ENCODE measurements at places on chromosomes 2 and 18. TPM values are rescaled to one million over a fixed set of nuclear protein-coding genes. Genes with fewer than 3 reads are reported as not detected.
A peak's percentile ranks its signal among the peaks of the same experiment; 100 is the strongest.

- no peak for DNase-seq
Measured at GRCh38 chr18:79007440-79007839, 27.8 kb downstream of the SALL3 start.

The GCG gene
- not detected for total RNA-seq

The IL1R1 gene
- total RNA-seq = 27.7 TPM

GRCh38 chr2:22136446-22136845 is 1012.7 kb downstream of the TDRD15 start:
- no peak for DNase-seq

The IGFBP5 gene
- total RNA-seq = 191 TPM

DNA sequence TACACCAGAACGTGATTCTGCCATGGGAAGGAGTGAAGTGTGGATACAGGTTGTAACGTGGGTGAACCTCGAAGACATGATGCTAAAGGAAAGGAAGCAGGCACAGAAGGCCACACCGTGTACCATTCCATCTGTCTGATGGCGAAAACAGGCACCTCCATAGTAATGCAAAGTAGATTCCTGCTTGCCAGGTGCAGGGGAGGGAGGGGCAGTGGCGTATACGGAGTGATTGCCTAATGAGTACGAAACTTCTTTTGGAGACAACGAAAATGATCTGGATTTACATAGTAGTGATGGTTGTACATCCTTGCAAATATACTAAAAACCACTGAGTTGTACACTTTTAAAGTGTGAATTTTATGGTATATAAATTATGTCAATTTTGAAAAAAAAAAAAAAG is 106.7 kb downstream of the GBX2 start:
- DNase-seq = no peak

GRCh38 chr2:183408562-183408961 is 284.3 kb downstream of the NUP35 start:
- no peak for DNase-seq

- no peak for DNase-seq
Measured at GRCh38 chr2:39679805-39680204, 14.1 kb downstream of the TMEM178A start.

- DNase-seq = no peak
Measured at GRCh38 chr2:176187899-176188773, at the start of gene HOXD1. HOXD1 (plus strand) TSS chr2:176188668; CDS start chr2:176188802, 134 bp downstream.

GRCh38 chr2:70685771-70686171 is 82.2 kb downstream of the ADD2 start:
- peak; percentile 41 for DNase-seq

GRCh38 chr2:202790676-202791075 is 80.9 kb downstream of the ICA1L start:
- DNase-seq = no peak

DNA sequence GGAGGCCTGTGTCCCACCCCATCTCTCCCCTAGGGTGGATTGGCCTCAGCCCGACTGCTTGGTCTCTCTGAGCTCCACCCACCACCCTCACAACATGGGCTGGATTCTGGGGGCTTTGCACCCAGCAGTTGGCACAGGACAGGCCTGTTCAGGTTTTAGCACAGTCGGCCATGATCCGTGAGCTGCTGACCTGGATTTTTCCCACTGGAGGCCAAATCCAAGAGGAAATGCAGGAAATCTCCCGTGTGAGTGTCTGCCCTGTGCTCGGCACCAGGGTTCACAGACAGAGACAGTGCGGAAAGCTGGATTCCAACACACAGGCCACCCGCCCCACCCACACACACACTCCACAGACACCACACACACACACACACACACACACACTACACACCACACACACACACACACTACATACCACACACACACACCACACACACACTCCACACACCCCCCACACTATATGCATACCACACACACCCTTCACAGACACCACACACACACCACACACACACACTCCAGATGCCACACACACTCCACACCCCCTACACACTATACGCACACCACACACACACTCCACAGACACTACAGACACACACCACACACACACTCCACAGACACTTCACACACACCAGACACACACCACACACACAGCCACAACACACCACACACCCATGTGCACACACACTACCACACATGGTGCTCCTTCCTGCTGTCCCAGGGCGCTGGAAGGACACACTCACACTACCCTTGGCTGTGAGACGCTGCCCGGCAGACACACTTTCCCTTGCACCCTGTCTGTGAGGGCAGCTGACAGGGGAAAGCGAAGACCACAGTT is 14.1 kb downstream of the MBP start:
- no peak for DNase-seq

The LIPG gene
- 1.7 TPM for total RNA-seq

GRCh38 chr2:54772531-54772930 is 49.1 kb downstream of the EML6 start:
- no peak for DNase-seq

- DNase-seq = no peak
Measured at GRCh38 chr2:122277956-122278355, 522.5 kb downstream of the TSN start.

- DNase-seq = no peak
Measured at GRCh38 chr2:128702616-128703015, 383.9 kb upstream of the HS6ST1 start.

GRCh38 chr18:7567474-7568425 is 634 bp downstream of the PTPRM start:
- DNase-seq = peak; percentile 78

- DNase-seq = no peak
Measured at GRCh38 chr2:173623438-173624319, 269.0 kb downstream of the CDCA7 start.

DNA sequence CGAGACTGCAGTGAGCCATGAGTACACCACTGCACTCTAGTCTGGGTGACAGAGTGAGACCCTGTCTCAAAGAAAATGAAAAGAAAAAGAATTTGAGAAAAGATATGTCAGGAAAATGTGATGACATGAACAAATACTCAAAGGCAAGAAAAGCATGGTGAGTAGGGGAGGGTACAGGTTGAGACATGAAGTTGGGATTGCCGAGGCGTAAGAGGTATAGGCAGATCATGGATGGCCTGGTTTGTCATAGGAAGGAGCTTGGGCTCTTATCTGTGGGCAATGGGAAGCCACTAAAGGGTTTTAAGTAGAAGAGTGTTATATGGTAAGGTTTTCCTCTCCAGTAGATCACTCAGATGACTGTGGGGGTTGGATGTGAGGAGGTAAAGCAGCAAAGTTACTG is 32.3 kb downstream of the SPAST start:
- DNase-seq = no peak

The GPR39 gene
- not detected for total RNA-seq

DNA sequence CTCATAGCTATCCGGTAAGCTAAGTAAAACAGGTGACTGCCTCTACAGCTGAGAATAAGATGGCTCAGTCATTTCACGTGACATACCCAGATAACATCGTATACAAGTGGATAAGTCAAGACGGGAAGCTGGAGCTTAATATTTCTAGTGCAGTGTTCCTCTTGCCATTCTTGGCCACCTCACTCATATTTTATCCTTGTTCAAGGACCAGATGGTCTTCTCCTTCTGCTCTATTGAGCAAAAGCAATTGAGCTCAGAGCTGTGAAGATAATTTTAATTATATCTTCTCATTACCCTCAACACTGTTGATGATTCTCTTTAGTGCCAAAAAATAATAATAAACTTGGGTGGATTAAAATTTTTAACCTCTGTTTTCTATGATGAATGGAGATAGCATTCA is 201.1 kb downstream of the DCC start:
- DNase-seq = no peak

The POTEC gene
- total RNA-seq = not detected

The CYP26B1 gene
- total RNA-seq = 7.0 TPM

The CTAGE1 gene
- total RNA-seq = 0.13 TPM

GRCh38 chr18:59606193-59607077 is 90.8 kb downstream of the CCBE1 start:
- no peak for DNase-seq

The EFEMP1 gene
- total RNA-seq = 48.5 TPM

- DNase-seq = no peak
Measured at GRCh38 chr2:71891719-71892422, 255.8 kb downstream of the CYP26B1 start.

The ERBB4 gene
- 13.8 TPM for total RNA-seq

Measured in cardiac septum (tissue), 1 donor.